NCI-H2081 (cell line): ENCODE measurements at places on chromosomes 7 and 10.

DNA sequence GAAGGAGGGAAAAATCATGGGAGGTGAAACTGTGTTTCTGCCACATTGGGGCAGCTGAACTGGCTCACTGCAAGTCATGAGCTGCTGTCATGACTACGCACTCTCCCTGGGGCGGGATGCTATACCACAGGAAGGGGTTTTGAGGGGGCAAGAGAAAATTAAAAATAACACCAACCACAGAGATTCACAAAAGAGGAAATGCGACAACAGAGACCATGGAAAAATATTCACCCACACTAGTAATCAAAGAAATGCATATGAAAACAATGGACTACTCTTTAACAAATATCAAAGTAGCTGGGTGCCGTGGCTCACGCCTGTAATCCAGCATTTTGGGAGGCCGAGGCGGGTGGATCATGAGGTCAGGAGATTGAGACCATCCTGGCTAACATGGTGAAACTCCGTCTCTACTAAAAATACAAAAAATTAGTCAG, 65.2 kb upstream of the TM9SF3 start:
- DNase-seq = no peak

- no peak for DNase-seq
Observed at GRCh38 chr10:11178606-11179515, 161.2 kb downstream of the CELF2 start.

DNA sequence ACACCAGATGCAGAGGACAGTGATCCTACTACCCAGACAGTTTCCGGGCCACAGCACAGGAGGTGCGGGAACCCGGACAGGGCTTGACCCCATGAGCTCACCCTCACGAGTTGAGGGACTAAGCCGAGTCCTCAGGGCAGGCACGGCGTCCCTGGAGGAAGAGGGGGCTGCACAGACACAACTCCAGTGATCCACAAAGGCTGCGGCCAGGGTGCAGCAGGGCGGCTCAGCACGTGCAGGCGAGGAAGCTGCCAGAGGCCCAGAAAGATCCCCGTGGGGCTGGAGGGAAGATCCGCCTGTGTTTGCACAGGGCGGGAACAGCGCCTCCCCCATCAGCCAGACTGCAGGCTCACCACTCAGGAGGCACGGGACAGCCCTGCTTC, 45.9 kb upstream of the TMEM72 start:
- DNase-seq = no peak

DNA sequence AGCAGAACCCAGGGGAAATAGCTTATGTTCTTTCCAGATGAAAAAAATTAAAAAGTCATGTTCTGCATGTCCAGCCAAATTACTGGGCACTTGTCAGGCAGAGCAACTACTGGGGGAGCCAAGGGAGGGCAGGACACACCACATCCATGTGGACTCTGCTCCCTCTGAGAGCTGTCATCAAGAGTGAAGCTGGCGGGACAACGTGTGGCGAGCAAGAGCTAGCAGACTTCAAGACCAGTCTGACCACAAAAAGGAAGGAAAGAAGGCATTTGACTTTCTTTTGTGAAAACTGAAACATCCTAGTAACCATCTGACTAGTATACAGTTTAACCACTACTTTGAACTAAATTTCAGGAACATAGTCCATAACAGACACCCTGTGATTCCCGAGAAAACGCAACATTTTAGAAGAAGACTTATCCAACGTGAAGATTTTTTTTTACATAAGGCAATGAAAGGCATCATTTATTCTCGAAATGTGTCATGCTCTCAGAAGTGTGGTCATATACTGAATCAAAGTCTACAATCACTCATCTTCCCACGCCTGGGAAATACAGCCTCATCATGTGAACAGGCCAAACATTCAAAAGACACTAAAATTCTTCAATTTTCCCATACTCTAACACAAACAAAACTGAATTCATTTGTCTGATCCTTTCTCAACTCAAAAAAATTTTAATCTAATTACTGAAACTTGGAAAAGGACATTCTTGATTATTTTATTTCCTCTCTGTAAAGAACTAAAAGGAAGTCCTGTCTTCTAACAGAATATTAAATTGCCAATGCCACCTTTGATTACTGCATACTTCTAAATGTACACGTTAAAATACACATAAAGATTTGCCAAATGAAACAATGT, 15.5 kb downstream of the CYTH3 start:
- no peak for DNase-seq
